ENCODE measurements at places on chromosomes 2 and 18. TPM values are rescaled to one million over a fixed set of nuclear protein-coding genes. Genes with fewer than 3 reads are reported as not detected.

DNA sequence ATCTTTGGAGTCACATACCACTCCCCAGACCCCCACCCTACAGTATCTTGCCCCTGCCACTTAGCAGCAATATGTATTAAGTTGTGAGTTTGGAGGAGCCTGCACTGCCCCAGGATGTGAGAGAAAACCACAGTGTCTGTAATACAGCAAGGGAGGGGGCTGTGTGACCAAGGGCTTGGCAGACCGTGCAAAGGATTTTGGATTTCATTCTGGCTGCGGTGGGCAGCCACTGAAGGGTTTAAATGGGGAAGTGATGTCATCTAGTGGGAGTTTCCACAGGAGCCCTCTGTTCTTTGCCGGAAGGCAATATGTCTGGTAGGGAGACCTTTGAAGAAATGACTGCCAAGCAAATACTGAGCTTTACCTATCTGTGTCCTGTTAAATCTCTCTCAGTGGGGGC is 202.4 kb downstream of the FHOD3 start:
- DNase-seq, result no peak

The ACKR3 gene
- total RNA-seq, result 9.5 TPM

The UPP2 gene
- total RNA-seq, result not detected

The AKAIN1 gene
- total RNA-seq, result not detected

DNA sequence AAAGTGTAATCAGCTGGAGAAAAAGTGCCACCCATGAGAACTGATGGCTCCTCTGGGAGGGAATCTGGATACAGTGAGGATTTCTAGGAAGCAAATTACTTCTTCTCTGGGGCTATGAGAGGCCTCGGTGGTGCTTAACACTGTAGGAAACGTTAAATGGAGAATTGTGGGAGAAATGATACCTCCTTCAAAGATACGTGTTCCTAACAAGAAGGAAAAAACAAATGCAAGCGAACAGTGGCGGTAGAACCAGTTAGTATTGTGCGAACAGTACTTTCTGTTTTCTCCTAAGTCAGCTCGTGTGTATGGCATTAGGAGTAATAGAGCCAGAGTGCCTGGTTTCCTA is 587 bp upstream of the MTIF2 start:
- DNase-seq, result no peak

The GRB14 gene
- total RNA-seq, result 16.6 TPM

The MLPH gene
- total RNA-seq, result 47.2 TPM

The MBP gene
- 221 TPM for total RNA-seq

The ZSWIM2 gene
- total RNA-seq, result not detected

The KCNIP3 gene
- 1.1 TPM for total RNA-seq

- no peak for DNase-seq
Measured at GRCh38 chr18:28735731-28736130, 558.8 kb upstream of the CDH2 start.

The CDH7 gene
- not detected for total RNA-seq

The WDR75 gene
- total RNA-seq, result 57.7 TPM

DNA sequence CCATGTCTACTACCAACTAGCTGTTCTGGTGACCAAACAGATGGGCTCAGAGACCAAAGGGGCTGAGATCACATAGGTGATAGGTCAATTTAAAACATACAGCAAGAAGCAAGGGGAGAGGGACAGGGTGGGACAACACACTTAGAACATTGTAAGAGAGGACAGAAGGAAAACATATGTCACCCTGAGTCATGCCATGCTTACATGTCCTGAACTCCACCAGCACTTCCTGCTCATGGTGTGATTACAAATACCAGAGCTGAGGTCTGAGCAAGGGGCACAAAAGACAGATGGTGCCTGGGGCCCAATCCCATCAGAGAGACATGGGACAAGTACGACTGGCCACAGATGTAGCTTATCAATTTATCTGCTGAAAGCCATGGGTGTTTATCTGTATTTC is 28.7 kb upstream of the GALNT14 start:
- no peak for DNase-seq

DNA sequence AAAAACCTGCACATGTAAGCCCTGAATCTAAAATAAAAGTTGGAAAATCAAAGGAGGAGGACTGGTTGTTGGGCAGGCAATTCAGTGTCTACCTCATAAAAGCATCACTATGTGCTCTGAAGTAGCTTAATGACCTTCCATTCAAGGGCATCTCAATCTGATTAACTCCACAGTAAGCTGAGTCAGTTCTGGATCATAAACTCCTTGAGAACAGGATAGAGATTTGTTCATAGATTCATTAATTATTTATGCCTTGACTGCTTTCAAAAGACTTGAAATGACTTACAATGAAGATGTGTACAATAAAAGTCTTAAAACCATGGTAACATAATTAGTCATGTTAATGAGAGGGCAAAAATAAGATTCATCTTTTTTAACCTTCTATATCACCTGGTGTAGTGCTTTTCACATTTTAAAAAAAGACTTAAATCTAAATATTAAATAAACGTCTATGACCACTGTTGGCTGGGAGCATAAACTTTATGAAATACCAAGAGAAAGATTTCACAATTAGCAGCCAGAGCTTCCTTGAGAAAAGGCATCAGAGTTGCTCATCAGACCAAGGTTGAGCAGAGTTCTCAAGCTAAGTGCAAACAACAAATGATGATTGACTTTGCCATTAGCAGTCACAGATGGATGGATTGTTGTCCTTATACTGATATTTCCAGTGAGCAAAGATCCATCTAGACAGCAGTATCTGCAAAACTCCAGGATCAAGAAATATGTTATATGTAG is 237.3 kb upstream of the THUMPD2 start:
- DNase-seq, result no peak

- no peak for DNase-seq
Measured at GRCh38 chr2:60972889-60973656, 44.4 kb upstream of the PEX13 start.

The HSBP1L1 gene
- 17.9 TPM for total RNA-seq

DNA sequence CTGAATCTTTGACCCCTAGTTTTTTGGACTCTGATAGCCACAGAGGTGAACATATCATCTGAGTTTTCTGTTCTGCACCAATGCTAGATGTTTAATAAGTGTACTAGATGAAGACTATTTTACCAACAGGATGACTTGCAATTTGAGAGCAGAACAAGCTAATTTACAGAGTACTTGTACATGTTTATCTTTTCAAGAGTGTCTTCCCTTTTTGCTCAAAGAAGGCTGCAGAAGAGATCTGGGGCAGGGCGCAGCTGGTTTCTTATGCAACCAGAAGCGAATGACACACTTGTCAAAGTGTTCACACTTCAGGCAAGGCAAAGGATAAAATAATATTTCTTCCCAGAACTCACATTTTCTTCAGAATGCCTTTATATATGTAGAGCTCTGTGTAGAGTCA is 86.0 kb downstream of the VWA3B start:
- no peak for DNase-seq

- no peak for DNase-seq
Measured at GRCh38 chr2:151523850-151524249, 114.1 kb downstream of the RIF1 start.

DNA sequence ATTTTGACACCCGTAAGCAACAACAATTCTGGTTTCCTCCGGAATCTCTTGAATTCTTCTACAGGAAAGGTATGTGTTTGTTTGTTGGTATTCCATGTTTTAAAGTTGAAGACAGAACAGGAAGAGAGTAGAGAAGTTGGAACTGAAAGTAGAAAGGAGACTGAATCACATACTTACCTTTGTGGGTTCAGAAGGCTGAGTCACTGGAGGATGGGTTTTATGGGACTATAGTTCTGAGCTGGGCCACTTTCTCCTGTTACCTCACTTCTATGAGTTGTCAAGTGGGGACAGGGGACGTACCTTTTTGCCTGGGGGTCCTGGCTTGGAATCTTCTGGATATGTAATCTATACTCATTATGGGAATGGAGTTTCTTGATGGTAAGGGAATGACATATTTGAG is 40.9 kb downstream of the KDM3A start:
- no peak for DNase-seq

The MROH2A gene
- 0.33 TPM for total RNA-seq

The FABP1 gene
- not detected for total RNA-seq

The SERPINB10 gene
- not detected for total RNA-seq

The GALNT5 gene
- 51.7 TPM for total RNA-seq

DNA sequence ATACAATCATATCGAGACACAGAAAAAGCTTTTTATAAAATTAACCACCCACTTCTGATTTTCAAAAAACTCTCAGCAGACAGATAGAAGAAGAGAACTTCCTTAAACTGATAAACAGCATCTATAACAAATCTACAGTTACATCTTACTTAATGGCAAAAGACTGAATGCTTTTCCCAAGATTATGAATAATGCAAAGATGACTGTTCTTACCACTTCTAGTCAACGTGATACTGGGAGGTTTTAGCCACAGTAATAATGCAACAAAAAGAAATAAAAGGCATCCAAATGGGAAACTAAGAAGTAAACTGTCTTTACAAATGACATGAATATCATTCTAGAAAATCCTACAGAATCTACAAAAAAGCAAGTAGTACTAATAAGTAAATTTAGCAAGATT is 58.0 kb upstream of the TMEM247 start:
- no peak for DNase-seq

DNA sequence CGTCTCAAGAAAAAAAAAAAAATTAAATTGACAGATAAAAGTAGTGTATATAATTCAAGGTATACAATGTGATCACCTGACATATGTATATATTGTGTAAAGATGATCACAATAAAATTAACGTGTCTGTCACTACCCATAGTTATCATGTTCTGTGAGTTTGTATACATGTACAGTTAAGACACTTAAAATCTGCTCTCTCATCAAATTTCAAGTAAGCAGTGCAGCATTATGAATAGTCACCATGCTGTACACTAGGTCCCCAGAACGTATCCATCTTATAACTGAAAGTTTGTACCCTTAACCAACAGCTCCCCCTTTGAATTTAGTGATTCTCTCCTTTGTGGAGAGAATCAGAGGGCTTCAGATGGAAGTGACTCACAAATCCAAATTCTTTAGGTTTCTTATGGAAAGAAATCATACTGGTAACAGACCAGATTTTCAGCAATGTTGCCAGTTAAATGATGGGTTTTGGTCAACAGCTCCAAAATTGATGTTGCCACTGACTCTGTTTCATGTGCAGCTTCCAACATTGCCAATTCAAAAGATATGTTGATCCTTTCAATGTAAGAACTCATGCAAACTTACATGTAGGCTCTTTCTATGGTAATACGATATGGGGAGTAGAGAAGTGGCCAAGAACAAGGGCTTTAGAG is 281.5 kb downstream of the AFF3 start:
- no peak for DNase-seq

- no peak for DNase-seq
Measured at GRCh38 chr18:13450289-13451212, 232.0 kb downstream of the LDLRAD4 start.

The TUBB8B gene
- 0.35 TPM for total RNA-seq

- no peak for DNase-seq
Measured at GRCh38 chr2:241080405-241081189, 21.5 kb downstream of the MTERF4 start.

The BABAM2 gene
- 43.5 TPM for total RNA-seq

- peak; percentile 8 for DNase-seq
Measured at GRCh38 chr2:140117386-140117785, 1337.2 kb upstream of the NXPH2 start.

DNA sequence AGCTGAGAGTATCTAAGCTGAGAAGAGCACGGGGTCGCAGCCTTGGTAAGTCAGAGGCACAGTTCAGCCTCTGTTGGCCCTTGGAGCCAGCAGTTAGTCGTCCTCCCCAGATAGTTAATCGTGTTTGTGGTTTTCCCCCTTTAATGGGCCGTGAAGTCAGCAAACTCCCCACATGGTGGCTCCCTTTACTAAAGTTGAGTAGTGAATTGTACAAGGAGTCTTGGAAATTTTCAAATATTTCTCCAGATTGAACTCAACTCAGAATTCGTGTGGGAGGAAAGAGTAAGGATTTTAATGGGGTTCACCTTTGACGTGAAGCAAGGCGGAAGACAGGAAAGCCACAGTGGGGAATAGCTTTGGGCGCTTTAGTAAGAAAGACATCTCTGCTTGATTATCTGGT is 2.4 kb upstream of the ADCYAP1 start:
- DNase-seq, result peak; percentile 12

All from Calu3 (cell line).